ENCODE measurements at places on chromosomes 7 and 10.

DNA sequence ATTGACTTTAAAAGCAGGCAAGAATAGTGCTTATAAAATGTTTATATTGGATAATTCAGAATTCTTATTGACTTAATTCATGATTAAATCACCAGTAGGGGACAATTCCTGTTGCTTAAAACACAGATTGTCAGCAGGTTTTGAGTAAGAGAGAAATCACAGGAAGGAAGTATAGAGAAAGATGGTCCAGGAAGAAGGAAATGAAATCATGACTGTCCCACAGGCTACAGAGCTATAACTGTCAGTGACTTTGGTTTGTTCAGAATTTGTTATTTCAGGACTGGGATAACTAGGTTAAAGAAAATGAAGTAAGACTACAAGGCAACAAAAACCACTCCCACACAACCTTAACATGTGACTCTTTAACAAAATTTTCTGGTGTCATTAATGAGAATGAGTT lies 6.8 kb downstream of the GNGT1 start:
- no peak for DNase-seq

- no peak for DNase-seq
Measured at GRCh38 chr7:2544541-2545188, 10.7 kb downstream of the BRAT1 start.

GRCh38 chr7:37817996-37818720 lies 30.2 kb upstream of the NME8 start:
- DNase-seq = no peak

DNA sequence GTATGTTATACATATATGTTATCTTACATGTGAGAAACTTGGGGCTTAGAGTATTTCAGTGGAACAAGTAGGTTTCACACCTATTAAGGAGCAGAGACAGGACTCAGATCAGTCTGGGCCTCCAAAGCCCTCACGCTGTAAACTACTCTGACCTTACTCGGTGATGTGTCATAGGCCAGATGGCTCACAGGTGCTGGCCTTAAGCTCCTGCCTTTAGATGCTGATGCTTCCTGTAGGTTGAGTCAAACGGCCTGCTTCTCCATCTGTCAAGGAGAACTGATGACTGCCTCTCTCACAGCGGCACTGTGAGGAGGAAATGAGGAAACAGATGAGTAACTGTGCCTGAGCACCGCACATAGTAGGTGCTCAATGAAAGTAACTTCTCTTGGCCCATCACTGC lies 312.6 kb upstream of the COBL start:
- no peak for DNase-seq

- DNase-seq = no peak
Measured at GRCh38 chr10:91778485-91778884, 19.7 kb upstream of the TNKS2 start.
